ENCODE measurements at places on chromosomes 2 and 18.

DNA sequence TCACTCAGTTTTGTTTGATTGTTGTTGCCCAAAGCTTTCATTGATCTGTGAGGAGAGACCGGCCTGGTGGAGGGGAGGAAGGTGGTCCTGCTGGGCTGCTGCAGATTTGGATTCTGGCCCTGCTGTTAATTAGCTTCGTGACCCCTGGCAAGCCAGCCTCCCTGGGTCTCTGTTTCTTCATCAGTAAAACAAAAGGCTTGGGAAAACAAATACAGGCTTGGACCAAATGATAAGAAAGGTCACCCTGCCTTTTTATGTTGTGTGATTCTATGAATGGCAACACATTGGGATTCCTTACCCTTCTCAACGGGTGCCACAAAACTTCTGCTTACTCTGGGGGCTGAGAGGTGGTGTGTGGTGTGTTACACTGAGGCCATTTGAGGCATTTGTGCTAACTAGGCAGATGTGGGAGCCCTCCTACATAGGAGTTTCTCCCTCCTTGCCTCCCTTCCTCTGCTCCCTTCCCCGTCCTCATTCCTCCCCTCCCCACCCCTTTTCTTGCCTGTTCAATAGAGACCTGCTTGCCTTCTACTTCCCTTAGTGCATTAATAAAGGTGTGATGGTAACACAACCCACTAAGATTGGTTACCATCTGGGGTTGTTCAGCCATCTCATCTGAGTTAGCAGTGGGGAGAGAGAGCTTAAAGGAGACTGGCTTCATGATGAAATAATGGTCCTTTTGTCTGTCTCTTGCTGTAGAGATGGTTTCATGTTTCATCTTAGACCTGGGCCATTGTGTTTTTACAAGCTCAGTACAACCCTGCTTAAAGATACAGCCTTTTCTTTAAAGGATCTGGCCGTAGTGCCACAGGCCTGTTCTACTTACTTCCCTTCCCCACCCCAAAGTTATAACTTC lies 96.2 kb downstream of the TANC1 start:
- DNase-seq, result no peak

DNA sequence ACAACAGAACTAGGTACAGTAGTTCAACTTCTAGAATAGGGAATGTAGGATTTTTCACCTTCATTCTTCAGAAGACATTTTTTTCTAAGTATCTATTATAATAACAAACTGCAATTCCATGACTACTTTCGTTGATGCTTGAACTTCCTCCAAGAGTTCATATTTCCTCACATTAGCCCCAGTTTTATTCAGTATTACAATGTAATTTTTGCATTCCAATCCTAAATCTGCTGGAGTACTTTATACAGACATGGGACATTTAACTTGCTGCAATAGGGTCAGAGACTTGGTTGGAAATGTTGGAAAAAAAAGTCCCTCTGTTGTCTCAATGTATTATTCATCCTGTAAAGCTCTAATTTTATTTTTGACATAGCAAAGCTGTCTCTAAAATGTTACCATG lies 19.6 kb upstream of the FTCDNL1 start:
- no peak for DNase-seq

GRCh38 chr18:35242426-35242825 lies 1.6 kb downstream of the ZNF397 start:
- DNase-seq, result no peak

GRCh38 chr2:31812051-31812798 lies 198.6 kb downstream of the MEMO1 start:
- DNase-seq, result no peak

- no peak for DNase-seq
These were observed 7.6 kb upstream of the MSTN start for GRCh38 chr2:190069936-190070696.

DNA sequence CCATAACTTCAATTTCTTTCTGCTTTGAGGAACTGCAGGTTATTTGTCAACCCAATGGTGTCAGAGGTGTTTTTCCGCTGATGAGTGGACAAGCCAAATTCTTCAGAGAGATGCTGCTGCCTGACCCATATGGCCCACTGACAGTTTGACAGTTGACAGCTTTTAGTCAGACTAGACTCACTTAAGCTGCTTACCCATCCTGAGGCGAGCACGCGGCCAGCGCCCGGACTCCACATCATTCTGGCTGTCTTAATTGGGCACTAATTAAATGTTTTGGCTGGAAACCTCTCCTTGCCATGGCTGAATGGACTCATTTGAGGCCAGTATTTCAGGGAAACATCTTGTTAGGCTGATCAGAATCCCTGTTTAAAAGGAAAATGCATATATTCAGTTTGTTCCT lies 316.1 kb upstream of the FANCL start:
- DNase-seq, result no peak

DNA sequence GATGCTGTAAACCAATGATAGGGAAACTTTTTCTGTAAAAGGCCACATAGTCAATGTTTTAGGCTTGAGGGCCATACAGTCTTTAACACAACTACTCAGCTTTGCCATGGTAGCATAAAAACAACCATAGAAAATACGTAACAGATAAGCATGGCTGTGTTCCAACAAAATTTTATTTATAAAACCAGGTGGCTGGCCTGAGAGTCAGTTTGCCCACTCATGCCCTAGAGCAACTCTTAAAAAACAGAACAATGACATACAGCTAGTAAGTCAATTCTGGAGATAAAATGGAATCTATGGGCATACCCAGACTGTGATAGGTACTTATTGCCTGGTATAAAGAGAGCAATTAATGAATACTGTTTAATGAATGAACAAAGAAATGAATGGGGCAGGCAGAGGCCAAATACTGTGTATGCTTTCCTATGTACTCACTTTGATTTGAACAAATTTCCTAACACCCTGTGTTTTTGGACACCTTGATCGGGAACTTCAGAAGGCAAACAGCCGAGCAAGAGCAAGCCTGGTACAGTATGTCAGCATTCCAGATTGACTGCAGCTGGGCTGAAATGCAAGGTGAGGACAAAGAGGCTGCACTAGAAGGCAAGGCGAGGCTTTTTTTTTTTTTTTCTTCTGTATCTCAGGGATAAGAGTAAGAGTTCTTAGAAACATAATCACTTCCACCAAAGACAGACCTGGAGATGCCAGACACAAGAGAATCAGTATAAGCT lies 315.3 kb downstream of the CLIP4 start:
- no peak for DNase-seq

- DNase-seq, result no peak
These were observed 76.2 kb downstream of the MAP3K20 start for GRCh38 chr2:173151671-173152401.

- DNase-seq, result no peak
These were observed 42.9 kb downstream of the DOK1 start for GRCh38 chr2:74597410-74597809.
